AML-193 (cell line): ENCODE measurements at places on chromosomes 7 and 10.
A peak's percentile ranks its signal among the peaks of the same experiment; 100 is the strongest.

DNA sequence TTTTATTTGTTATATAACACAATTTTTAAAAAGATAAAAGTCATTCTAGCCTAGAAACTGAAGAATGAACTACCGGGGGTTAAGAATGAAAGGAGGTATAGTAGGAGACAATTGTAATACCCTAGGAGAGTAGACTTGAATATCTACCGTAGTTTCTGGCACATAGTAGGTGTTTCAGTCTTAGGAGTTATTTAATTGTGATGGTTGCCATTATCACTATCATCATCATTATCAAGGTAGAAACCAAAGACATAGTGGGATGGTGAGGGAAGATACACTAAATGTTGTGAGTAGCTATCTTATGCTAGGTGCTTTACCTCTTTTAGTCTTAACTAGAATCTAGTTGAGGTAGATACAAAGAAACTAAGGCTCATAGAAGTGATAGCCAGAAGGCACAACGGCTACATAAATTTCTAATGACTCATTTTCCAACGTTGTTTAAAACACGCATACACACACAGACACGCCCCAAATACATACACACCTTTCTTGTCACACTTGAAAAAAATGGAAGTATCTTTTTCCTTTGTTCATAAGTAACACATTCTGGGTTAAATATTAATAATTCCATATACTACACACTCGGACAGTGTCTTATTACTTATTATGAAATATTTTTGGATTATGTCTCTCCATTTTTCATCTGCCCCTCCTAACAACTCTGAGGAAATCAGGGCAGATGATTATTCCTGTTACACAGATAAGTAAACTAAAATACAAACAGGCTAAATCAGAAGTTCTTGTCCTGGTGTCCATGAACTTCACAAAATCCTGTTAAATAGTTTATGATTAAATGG, 2.0 kb upstream of the ANLN start:
- no peak for DNase-seq

DNA sequence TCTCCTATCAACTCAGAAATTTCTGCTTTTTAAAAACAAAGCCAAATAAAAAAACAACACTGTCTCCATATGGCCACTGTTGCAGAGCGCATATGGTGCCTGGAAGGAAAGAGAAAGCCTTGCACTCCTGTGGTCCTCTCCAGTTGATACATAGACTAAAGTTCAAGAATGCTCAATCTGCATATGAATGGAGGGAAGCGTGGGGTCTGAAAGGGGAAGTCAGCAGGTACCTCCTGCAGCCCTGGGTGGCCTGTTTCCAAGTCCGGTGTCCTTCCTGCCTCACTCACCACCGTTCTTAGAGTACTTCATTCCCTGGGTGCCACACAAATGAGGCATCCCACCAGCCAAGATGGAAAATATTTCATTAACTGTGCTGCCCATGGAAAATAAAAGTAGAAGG, 138.3 kb upstream of the PALS2 start:
- no peak for DNase-seq

DNA sequence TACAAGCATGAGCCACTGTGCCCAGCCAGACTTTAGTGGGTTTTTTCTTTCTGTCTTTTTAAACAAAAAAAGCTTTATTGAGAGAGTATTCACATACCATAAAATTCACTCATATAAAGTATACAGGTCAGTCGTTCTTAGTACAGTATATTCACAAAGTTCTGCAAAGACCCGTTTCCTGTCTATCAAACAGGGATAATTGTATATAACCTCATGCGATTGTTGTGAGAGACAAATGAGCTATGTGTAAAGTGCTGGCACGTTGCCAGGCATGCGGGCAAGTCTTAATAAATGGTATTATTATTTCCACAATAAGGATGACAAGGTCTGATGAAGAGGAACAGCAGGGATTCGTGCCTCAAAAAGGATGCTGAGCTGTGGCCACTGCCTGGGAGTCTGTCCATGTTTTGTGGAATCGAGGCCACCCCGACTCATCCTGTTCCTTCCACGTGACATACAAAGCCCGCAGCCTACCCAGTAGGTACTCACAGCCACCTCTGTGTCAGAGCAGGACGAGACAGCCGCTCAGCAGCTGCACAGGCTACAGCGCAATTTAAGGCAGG, 51.6 kb downstream of the SMKR1 start:
- DNase-seq, result peak; percentile 30

- no peak for DNase-seq
Measured at GRCh38 chr10:89414879-89415821, 782 bp downstream of the IFIT5 start.

GRCh38 chr10:45429790-45430189, 55.8 kb downstream of the ALOX5 start:
- DNase-seq, result no peak

GRCh38 chr10:79488870-79489269, 23.5 kb upstream of the EIF5AL1 start:
- no peak for DNase-seq

GRCh38 chr7:2190531-2190930, 42.2 kb downstream of the MAD1L1 start:
- no peak for DNase-seq

DNA sequence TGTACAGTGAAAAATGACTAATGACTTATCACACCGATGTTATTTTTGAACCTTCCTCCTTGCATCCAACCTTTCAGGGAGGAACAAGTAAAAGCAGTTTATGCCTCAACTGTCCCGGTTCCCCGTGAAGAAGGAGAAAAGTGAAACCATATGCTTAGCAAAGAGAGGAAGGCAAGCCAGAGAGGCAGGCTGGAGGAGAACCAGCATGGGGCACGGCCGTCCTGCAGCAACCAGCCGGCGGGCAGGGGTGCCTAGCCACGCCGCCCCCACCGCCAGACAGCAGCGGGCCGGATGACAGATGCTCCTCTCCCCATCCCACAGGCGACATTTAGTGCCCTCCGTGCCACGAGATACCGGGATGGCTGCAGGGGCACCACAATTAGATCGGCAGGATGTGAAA, 421.4 kb upstream of the MGMT start:
- no peak for DNase-seq

DNA sequence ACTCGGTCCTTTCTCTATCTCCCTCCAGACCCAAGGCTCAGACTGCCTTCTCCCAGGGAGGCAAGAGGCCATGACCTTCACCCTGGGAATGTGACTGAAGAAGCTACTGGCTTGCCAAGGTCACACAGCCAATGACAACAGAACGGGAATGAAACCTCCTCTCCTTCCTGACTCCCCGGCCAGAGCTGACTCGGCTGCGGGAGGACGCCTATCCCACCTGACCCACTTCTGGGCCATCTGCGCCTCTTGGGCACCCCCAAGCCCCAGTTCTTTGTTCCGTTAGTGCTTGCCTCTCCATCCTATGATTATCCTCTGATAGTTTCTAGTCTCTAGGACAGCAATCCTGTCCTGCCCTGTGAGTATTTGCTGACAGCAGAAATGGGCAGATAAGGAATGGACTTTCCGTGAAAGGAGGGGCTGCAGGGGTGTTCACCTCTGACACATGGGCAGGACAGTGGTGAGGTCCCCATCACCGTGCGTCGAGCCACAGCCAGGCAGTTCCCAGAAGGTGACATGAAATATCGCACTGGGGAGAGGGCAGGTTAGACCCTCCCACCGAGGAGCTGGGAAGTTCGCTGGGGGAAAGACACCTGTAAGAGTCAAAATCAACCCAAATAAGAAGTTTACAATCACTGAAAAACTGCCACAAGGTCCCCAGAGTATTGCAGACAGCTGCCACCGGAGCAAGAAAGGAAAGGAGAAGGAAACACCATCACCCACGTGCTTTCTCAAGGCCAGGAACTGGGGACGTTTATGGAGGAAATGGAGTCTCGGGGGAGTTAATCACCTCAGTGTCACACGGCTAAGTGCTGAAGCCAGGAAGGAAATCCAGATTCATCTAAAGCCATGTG, 63.0 kb downstream of the INSIG1 start:
- DNase-seq, result peak; percentile 58
